ENCODE measurements at places on chromosomes 3 and 15.
A peak's percentile ranks its signal among the peaks of the same experiment; 100 is the strongest.

DNA sequence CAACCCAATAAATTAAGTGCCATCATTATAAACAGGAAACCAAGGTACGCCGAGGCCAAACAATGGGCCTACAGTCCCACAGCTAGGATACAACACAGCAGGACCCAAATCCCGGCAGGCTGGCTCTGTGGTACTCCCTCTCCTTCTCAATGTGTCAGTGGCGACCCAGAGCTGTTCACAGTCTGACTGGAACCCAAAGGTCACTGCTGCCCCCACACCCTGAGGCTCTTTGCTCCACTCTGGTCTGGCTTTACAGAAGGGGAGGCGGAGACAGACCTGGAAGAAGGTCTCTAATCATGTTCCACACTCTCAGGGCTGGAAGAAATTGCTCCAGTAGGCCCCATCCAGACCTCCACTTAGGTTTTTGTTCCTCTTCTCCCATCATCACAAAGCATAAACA lies 48.5 kb upstream of the LMCD1 start:
- DNase-seq, result no peak

GRCh38 chr3:46954178-46954577 lies 22.4 kb downstream of the CCDC12 start:
- no peak for DNase-seq

GRCh38 chr15:76075046-76075445 lies 15.3 kb downstream of the TMEM266 start:
- DNase-seq, result no peak

DNA sequence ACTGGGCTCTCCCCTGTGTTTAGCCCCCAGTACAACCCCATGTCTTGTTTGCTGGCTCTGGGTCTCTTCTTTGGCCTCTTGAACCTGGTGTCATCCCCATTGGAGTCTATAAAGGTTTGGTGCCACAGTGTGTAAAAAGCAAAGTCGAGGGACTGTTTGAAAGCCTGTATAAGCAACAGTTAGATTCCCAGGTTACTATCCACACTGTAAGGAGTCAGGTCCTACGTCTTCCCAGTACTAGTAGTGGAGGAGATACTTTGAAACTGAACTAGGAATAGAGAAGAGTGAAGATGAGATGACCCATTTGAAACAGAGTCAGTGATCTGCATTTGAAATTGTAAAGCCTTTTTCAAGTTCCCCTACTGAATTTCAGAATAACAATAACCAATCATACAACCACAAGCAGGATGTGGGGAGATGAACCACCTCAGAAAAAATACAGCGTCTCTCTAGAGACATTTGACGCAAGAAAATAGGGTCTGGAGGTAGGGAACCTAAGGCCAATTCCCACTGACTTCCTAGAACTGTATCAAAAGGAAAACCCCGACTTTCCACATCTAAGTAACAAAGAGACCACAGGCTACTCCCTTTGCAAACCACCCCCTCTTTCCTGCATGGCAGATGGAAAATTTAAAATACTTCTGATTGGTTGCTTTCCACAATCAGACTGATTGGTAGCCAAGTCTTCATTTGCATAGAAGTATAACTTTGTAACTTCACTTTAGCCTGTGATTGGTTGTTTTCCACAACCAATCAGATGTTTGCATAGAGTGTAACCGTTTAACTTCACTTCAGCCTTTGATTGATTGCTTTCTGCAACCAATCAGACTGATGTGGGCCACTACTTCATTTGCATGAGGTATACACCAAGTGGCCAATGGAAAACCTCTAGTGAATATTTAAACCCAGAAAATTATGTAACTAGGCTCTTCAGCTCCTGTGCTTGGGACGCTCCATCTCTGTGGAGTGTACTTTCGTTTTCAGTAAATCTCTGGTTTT lies 49.9 kb upstream of the NEDD4 start:
- no peak for DNase-seq

- no peak for DNase-seq
Observed at GRCh38 chr15:80660119-80660518, 35.0 kb upstream of the ABHD17C start.

DNA sequence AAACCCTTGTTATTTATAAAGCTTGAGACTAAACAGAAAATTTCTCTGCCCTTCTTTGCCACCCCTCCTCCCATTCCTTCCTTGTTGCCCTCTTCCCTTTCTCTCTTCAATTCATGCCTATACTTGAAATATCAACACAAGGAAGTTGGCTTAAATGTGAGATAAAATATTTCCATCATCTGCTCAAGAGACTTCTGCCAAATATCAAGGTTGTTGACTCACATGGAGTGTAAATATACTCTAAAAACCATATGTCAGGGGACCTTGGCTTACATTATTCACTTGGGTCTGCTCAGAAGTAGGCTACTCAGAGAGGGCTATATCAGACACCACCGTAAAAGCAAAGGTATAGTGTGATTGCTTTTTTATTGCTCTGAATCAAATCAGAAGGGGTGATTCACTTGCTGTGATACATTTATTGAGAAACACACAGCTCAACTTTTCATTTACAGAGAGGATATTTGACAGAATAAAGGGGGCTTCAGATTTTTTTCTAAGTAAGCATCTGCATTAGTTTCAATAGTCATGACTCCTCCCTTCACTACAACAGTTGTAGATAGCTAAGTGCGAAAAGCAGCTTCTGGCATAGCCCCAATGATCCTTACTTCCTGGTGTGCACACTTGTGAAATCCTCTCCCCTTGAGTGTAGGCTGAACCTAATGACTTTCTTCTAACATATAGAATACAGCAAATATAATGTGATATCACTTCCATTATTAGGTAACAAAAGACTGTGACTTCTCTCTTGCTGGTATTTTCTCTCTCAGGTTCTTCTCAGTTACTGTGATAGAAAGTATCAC lies 386.2 kb downstream of the EFHB start:
- DNase-seq, result peak; percentile 85

DNA sequence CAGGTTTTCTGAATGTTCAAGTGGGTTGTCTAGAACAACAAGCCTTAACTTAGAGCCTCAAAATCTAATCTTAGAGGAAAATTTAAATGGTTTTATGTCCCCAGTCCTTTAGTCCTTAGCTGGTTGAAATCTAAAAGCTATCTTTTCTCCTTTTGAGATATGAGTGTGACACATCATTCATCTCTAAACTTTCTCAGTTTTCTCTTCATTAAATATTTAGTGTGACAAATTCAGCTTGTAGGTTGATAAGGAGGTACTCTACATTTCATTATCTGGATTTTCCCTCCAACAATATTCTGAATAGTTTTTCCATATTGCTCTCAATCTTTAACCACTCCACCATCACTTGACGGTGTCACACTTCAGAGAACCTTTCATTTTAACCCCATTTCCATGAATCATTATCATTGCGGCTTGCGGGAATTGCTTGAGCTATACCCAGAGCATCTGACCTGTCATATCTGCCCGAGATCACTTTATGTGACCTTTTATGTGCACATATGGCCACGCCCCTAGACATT lies 16.1 kb upstream of the ATP8B4 start:
- no peak for DNase-seq

- no peak for DNase-seq
Observed at GRCh38 chr3:127423856-127424765, 136.3 kb upstream of the PRR20G start.

- DNase-seq, result no peak
Observed at GRCh38 chr15:38455092-38455491, 1.2 kb downstream of the FAM98B start.

DNA sequence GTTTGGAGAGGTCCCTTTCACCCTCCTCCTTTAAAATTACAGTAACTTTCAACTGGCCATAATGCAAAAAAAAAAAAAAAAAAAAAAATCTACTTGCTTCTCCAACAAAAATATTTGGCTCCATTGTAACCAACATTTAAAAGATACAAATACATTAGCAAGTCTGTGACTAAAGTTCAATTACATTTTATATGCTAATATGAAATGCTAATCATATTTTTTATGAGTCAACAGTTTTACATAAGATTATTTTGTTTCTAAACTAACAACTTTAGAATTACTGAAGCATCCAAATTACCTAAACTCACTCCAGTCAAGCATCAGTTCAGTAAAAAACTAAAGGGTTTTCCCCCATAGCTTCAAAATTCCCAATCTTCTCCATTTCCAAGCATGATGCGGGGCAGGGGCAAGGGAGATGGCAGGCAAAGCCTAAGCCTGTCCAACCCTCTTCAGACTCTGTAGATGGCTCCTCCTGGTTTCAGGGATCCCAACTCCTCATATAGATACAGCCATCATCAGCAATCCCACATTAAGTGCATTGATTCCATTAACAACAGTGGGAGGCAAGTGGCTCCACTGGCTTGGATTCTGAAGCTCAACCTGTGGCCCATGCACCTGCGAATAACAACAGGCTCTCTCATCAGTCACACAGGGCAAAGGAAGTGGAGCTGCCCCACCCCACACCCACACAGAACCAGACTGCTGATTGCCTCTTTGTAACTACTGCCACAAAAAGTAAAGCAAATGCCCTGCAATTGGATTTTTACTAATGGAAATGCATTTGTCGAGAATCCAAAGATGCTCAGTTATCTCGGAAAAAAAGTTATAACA lies 15.0 kb downstream of the SFMBT1 start:
- DNase-seq, result no peak

DNA sequence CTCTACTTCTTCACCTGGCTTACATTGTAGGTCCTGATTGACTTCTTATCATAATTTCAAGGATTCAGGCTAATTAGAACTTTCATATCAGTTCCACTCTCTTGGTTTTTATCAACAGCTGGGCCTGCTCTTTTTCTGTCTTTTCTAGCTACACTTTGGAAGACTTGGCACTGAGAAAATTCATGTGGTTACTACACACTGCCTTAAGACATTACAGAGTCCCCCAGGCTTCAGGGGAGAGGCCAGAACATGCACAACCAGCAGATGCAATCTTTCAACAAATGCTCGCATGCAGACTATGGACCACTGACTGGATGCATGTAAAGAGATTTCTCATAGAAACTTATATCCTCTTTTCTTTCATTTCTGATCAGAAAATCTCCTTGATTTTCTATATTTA lies 423.5 kb downstream of the TUSC7 start:
- DNase-seq, result no peak

- DNase-seq, result no peak
Observed at GRCh38 chr3:46368569-46368968, 2.2 kb upstream of the CCR5 start.

- no peak for DNase-seq
Observed at GRCh38 chr15:99135194-99135593, 30.3 kb downstream of the SYNM start.

- DNase-seq, result no peak
Observed at GRCh38 chr3:65819896-65820295, 218.8 kb downstream of the MAGI1 start.

DNA sequence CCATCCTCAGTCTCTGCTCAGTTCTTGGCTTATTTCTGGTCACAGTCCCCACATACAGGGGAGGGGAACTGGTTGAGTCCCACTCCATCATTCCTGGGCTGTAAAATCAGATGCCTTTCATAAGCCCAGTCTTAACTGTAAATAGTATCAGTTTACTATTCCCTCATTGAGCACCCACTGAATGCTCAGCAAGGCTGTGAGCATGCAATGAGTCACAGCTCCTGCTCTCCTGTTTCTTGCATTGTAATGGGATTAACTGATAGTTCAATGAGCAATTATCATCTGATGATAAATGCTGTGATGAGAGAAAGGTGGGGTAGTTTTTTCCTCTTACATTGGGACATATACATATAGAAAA lies 113.6 kb upstream of the TPM1 start:
- DNase-seq, result no peak

GRCh38 chr3:13772885-13773745 lies 106.8 kb downstream of the WNT7A start:
- no peak for DNase-seq

DNA sequence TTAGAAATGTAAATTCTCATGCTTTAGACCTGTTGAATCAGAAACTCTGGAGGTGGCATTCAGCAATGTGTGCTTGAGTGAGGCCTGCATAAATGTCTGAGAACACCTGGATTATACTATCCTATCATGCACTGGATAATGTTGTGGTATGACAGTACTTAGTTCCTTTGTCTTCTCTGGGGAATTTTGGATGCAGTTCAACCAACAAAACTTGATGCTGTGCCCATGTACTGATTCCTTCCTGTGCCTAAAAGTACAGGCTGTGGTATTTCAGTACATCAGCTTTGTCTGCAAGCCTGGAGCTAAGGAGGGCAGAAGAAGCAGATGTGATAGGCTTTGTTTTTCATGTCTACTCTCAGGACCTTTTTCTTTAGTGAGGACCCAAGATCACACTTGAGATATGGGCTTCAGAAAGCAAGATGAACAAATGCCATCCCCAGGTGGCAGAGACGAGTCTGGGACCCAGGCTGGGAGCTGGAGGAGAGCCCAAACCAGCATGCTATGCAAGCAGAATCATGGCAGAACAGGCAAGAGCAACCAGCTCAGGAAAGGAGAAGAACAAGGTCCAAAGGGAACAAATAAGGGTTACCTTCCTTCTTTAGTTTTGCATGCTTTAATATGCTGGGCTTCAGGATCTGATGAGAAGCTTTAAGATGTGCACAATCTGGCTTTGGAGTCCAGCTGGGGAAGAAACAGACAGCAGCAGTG lies 124.7 kb downstream of the MYRIP start:
- DNase-seq, result no peak

GRCh38 chr15:33865416-33865815 lies 102.9 kb upstream of the CHRM5 start:
- DNase-seq, result no peak

GRCh38 chr15:25481208-25481859 lies 42.5 kb upstream of the UBE3A start:
- peak; percentile 26 for DNase-seq

GRCh38 chr15:60525341-60526039 lies 46.5 kb upstream of the ICE2 start:
- DNase-seq, result no peak

DNA sequence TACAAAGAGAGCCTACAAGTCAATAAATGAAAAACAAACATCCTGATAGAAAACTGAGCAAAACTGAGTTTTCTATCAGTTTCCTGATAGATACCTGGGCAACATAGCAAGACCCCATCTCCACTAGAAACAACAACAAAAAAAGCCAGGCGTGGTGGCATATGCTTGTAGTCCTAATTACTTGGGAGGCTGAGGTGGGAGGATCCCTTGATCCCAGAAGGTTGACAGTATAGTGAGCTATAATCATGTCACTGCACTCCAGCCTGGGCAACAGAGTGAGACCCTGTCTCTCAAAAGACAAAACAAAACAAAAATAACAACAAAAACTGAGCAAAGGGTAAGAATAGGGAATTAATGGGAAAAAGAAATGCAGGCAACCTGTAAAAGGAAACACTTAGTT lies 23.9 kb upstream of the UBE2E1 start:
- no peak for DNase-seq

- no peak for DNase-seq
Observed at GRCh38 chr15:29676961-29677402, 145.3 kb downstream of the TJP1 start.

- no peak for DNase-seq
Observed at GRCh38 chr3:157063926-157064325, 96.0 kb downstream of the CCNL1 start.
